ENCODE measurements at places on chromosomes 16 and 17.

GRCh38 chr17:37392024-37392590, 14.5 kb downstream of the ACACA start:
- DNase-seq = no peak

- DNase-seq = no peak
Observed at GRCh38 chr17:44353672-44354331, 8.7 kb downstream of the GRN start.

- DNase-seq = no peak
Observed at GRCh38 chr17:279776-280175, 72.8 kb downstream of the RPH3AL start.

GRCh38 chr17:50601823-50602375, 32.8 kb upstream of the ABCC3 start:
- DNase-seq = no peak

- DNase-seq = no peak
Observed at GRCh38 chr16:9049241-9049640, 42.2 kb upstream of the HAPSTR1 start.

GRCh38 chr16:48491517-48491916, 106.3 kb upstream of the SIAH1 start:
- no peak for DNase-seq

- DNase-seq = no peak
Observed at GRCh38 chr16:15483857-15484256, 49.5 kb downstream of the BMERB1 start.

DNA sequence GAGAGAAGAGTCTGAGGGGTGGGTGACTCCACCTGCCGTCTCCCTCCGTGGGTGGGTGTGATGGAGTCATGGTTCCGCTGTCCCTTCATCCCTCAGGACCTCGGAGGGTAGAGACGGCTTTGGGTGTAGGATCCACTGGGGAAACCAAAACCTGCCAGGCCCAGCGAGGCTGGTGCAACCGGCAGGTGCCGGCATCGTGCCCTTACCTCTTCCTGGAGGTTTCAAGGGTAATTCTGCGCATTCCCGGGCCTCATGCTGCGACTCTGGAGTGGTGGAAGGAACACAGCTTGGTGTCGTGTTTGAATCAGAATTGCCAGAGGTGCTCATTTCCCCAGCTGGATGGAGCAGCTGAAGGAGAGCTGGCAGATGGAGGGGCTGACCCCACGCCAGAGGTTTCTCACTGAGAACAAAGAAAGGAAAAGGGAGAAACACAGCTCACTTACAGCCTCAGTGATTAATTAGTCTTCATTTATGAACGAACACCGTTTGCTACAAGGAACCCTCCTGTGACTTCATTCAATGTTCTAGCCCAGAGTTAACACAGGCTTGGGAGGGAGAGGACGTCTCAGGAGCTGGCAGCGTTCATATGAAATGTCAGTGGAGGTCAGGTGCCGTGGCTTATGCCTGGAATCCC, 16.3 kb upstream of the ATP2A3 start:
- no peak for DNase-seq

GRCh38 chr16:75204410-75204758, 2.6 kb downstream of the CTRB2 start:
- DNase-seq = no peak

GRCh38 chr16:11078812-11079459, 134.6 kb downstream of the CLEC16A start:
- no peak for DNase-seq

DNA sequence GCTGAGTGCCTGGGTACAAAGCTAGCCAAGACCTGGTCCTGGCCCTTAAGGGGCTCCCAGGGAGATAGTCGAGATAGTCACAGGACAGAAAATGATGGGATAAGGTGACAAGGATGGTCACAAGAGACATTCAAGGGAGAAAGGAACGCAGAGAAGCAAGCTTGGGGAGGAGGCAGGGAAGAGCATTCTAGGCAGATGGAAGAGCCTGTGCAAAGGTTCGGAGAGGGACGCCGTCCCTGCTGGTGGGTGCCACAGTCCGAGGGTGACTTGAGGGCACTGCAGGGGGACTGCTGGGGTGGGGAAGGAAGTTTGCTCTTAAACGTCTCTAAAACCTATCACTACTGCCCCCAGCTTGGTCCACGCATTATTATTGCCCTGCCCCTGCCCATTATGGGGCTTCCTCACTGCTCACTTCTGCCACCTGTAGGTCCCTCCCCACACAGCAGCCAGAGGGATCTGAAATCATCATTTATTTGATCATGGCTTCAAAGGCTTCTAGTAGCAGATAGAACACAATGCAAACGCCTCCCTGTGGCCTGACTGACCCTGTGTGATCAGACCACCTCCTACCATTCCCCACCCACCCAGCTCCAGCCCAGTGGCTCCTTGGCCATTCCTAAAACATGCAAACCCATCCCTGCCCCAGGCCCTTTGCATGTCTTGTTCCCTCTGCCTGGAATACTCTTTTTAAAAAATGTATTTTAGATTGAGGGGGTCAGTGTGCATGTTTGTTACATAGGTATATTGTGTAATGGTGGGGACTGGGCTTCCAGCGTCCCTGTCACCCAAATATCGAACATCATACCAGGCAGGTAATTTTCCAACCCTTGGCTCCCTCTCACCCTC, 60.3 kb downstream of the RMI2 start:
- DNase-seq = no peak

- DNase-seq = no peak
Observed at GRCh38 chr16:58088091-58088490, 41.1 kb downstream of the CFAP20 start.

GRCh38 chr16:54417384-54417783, 130.8 kb upstream of the IRX3 start:
- no peak for DNase-seq

GRCh38 chr17:83118071-83118841, 38.8 kb downstream of the METRNL start:
- DNase-seq = no peak

DNA sequence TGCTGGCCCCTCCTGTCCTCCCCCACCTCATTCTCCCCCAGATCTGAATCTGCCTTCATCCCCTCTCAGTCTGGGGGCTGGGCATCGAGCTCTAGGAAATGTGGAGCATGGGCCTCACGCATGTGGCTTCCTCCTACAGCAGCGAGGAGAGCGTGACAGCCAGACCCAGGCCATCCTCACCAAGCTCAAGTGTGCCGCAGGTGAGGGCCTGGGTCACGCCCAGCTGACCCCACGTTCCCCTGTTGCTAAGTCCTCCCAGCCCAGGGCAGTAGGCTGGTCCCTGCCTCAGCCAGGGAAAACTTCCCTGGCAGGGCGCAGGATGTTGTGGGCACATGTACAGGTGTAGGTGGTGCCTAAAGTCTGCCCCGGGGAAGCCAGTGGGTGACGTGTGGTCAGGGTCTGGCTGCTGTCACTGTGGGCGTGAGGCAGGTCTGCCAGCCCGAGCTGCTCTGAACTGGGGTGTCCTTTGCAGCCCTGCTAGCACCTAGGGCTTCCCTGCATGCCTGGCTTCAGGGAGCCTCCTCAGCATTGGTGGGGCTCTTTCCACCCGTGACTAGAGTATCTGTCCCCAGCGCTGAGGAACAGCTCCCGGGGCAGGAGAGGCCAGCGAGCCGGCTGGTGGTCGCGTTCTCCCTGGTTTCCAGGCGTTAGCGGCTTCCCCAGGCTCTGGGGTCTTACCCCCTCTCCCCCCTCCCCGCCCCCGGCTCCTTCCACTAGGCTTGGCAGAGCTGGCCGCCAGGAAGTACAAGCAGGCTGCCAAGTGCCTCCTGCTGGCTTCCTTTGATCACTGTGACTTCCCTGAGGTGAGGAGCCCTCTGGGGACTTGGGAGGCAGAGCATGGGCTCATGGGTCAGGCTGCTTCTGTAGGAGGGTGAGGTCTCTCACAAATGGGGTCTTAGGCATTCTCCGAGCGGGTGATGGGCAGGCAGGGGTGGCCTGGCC, 3.6 kb downstream of the GPS1 start:
- DNase-seq = no peak

DNA sequence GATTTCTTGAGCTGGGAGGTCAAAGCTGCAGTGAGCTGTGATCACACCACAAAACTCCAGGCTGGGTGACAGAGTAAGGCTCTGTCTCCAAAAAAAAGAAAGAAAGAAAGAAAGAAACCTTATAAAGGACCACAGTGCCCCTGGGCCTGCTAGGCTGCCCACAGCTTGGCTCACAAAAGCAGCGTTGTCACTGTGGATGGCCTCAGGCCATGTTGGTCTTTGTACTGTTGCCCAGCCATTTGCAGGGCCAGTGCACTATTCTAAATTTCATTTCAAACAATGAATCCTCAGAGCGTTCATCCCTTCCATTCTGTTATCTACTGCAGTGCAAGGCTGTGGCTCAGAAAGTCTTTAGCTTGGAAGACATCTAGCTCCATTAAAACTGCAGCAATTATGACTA, 208.4 kb downstream of the SLC39A11 start:
- no peak for DNase-seq

GRCh38 chr17:65404761-65405160, 156.7 kb downstream of the AXIN2 start:
- DNase-seq = no peak
